ENCODE measurements at places on chromosomes 16 and 17. TPM values are rescaled to one million over a fixed set of nuclear protein-coding genes. Genes with fewer than 3 reads are reported as not detected.

The PRSS53 gene
- 1.9 TPM for total RNA-seq

The TSNAXIP1 gene
- 1.1 TPM for total RNA-seq

The UTS2R gene
- total RNA-seq, result not detected

The ESRP2 gene
- 0.28 TPM for total RNA-seq

The KRTAP4-4 gene
- not detected for total RNA-seq

The MPV17L gene
- 0.58 TPM for total RNA-seq

The CHAD gene
- not detected for total RNA-seq

The KRT33B gene
- under 0.01 TPM for total RNA-seq

The PPP1R27 gene
- total RNA-seq, result 0.19 TPM

The DYNC1LI2 gene
- total RNA-seq, result 151 TPM

The FZD2 gene
- 17.8 TPM for total RNA-seq

The UNK gene
- 8.2 TPM for total RNA-seq

The ZNF23 gene
- 11.8 TPM for total RNA-seq

The SLC16A6 gene
- 3.1 TPM for total RNA-seq

The MT1G gene
- 1.5 TPM for total RNA-seq

The CCDC144A gene
- 5.0 TPM for total RNA-seq

The DOC2A gene
- total RNA-seq, result not detected

The RNF112 gene
- 0.58 TPM for total RNA-seq

The ABCC11 gene
- 0.38 TPM for total RNA-seq

The DPEP1 gene
- 0.56 TPM for total RNA-seq

The NLK gene
- 21.3 TPM for total RNA-seq

The ZNF785 gene
- 7.3 TPM for total RNA-seq

The LRRC45 gene
- 9.0 TPM for total RNA-seq

The HGS gene
- 77.2 TPM for total RNA-seq

Data from regular cardiac myocyte (primary cell).